Stimulated activated effector memory CD8-positive, alpha-beta T cell treated with anti-CD3 and anti-CD28 coated beads, Interleukin-12 subunit alpha, Interleukin-12 subunit beta, amount 100 ng/mL, for 72 hours (primary cell): ENCODE measurements at places on chromosomes 3 and 15.

GRCh38 chr3:192929146-192929545 is 11.5 kb upstream of the MB21D2 start:
- no peak for DNase-seq

DNA sequence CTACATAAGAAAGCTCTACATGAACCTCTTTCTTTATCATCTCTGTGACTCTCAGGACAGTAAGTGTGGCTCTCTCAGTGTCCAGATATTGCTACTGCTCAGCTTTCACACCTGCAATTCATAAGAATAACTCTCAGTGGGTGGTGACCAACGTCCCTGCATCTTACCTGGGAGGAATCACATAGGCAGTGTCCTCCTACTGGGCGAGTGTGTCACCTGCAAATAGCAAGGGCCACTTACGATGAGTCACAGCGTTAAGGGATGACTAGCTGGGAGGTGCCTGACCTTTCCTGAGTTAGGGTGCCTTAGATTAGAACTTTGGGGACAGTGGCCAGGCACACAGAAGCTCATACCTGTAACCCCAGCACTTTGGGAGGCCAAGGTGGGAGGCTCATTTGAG is 90.8 kb upstream of the C3orf80 start:
- DNase-seq: no peak

- DNase-seq: no peak
Observed at GRCh38 chr3:23993556-23994243, 48.6 kb downstream of the NR1D2 start.

DNA sequence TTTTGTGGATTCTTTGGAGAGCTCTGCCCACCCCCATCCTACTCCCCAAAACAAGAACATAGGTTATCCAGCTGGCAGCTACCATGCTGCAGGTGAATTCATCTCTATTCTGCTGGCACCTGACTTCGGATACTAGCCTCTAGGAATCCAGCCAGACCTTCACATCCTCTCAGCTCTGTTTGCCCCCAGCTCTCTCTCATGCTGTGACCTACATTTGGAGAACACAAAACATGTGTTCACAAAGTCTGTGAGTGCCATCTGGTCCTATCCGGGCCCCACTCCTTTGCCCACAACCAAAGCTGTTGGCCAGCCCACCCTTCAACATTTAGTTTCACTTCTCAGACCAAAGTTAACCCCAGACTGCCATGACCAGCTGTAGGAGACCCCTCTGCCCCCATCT is 89.4 kb upstream of the C3orf80 start:
- no peak for DNase-seq

GRCh38 chr3:111548756-111549155 is 6.8 kb downstream of the CD96 start:
- DNase-seq: no peak

DNA sequence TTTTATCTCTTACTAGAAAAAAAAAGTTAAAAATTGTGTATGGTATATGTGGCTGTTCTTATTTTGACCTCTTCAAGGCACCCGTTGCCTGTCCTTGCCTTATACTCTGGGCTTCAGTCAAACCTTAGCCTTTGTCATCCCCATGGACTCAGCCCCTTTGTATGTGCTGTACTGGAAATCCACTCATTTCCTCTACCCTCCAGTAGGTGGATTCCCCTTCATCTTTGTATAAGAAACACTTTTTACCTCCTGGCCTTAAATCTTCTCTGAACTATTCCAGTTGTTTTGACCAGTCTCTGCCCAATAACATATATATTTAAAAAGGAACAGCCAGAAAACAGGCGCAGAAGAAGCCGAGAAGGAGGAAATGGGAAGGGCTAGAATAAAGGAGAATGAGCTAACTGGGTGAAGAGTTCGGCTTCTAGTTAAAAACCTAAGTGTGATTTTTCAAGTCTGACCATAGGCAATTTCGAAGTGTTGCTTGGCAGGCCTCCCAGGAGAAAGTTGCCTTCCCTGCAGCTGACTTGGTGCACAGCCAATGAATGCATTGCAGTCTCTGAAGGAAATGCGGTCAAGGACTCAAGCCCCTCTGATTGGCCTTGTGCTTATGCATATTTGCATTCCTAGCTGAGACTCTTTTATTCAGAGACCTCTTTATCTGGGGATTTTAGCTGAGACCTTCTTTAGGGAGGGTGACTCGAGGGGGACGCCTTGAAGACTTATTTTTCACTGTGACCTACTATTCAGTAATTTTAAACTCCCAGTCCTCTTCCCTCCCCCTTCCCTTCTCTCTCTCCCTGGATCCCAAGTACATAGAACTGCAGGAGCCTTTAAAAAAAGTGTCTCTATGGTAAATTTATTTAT is 277.4 kb downstream of the ROBO1 start:
- DNase-seq: no peak

DNA sequence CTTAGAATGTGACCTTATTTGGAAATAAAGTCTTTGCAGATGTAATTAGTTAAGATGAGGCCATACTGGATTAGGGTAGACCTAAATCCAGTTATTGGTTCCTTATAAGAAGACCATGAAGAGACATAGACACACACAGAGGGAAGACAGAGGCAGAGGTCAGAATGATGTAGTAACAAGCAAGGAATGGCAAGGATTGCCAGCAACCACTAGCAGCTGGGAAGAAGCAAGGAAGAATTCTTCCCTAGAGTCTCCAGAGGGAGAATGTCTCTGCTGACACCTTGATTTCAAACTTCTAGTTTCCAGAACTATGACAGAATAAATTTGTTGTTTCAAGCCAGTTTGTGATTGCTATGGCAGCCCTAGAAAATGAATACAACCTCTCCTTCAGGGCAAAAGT is 116.7 kb downstream of the WDR76 start:
- no peak for DNase-seq

DNA sequence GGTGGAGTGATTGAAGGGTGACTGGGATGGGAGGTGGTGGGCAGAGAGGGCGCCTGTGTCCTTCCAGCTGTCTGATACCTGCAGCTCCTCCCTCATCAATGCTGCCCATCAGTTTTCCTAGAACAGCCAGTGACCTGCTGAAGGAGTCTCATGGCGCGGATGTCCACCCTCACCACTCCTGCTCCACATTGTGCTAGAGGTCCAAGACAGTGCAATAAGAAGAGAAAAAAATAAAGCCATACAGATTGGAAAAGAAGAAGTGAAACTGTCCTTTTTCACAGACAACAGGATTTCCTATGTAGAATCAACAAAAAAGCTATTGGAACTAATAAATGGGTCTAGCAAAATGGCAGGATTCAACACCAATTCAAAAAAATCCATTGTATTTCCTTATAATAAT is 7.4 kb downstream of the ZDHHC19 start:
- no peak for DNase-seq

DNA sequence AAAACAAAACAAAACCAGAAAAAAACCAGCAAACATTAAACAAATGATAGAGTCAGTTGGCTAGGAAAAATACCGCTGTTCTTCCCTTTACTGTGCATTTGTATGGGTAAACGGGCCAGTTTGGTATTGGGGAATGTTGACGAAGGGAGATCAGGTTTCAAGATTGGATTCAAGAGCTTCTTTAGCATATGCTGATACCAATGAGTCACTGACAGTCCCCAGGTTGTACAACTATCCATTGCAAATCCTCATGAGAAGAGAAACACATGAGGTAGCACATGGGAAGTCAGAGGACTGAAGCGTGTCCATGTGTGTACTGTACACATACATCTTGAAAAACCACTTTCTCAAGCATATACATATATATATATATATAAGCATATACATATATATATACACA is 25.6 kb downstream of the TIGIT start:
- no peak for DNase-seq

DNA sequence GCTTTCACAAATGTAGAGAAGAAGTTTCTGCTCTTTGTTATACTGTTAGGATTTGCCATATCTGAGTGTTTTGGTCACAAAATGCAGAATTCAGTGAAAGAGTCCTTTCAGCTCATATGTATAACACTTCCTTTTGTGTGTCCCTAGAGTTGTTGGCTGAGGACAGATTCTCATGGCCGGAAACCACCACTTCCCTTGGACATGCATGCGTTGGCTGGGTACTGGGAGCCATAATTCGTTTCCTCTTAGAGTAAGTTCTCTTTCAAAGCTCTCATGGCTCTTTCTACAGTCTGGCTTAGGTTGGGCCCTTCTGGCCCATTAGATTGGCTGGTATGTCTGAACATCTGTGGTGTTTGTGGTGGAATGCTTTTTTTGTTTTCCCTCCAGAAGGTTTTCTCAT is 298.5 kb downstream of the DIPK2A start:
- no peak for DNase-seq

DNA sequence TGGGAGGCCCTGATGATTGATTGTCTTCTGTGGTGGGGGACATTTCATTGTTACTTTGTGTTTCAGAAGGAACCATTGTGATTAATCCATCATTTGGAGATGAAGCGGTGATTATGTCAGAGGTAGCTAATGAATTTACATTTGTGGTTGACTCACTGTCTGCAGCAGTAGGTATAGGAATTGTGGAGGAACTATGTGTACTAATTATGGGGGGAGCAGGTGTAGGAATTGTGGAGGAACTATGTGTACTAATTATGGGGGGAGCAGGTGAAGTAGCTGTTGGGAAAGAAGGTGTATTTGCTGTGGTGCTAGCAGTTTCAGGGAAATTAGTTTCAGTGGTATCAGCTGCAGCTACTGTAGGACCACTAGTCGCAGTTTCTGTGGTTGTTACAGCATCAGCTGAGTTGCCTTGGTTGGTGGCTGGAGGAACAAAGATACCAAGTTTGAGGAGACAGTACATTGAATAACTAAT is 6.9 kb downstream of the MUC13 start:
- no peak for DNase-seq

DNA sequence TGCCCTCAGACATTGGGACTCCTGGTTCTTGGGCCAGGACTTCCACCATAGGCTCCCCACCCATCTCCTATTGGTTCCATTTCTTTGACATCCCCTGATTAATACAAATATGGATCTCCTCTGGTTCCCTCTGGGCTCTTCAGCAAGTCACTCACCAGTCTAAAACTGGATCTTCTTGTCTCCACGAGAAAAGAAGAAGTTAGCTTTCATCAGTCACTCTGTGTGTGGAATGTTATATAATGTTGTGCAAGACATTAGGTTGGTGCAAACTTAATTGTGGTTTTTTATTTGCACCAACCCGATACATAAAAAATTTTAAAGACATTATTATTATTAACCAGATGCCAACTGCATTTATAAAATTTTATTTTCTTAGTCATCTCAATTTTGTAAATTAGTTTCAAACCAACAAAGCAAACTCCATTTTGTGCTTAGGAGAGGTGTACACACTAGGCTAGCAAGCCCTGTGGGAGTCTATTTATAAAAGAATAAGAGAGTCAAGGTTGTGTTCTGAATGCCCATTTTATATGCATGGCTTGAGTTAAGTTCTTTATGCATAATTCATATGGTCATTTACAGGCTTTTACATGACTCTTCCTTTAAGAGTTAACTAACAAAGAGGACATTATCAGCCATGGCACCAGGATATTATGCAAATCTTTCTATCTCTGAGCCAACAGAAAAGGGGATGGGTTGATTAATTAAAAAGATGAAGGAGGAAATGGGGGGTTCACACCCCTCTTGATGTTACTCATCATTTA is 35.1 kb upstream of the IL12A start:
- no peak for DNase-seq

DNA sequence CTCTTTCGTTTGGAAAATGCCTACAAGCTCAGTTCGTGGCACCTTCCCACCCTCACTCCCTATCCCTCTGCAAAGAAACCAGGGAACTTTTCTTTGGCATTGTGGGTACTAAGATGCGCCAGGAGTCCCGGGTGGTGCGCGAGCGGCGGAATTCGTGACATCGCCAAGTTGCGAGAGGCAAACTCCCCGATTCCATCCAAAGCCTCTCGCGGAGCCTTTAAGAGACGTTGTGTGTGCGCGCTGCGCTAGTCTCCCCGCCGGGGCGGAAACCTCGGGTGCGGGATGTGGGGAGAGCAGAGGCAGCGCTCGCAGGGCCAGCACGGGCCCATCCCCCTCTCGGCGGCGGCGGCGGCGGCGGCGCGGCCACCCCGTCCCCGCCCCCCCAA is 443 bp upstream of the NR2F2 start:
- DNase-seq: no peak

- no peak for DNase-seq
Observed at GRCh38 chr3:142818651-142819050, 70.2 kb downstream of the PCOLCE2 start.

GRCh38 chr3:12759097-12759679 is at the start of gene TMEM40:
Gene TMEM40, minus strand, starts transcription at chr3:12759259. Its CDS starts 9,427 bp downstream, at chr3:12749832.
- DNase-seq: no peak

DNA sequence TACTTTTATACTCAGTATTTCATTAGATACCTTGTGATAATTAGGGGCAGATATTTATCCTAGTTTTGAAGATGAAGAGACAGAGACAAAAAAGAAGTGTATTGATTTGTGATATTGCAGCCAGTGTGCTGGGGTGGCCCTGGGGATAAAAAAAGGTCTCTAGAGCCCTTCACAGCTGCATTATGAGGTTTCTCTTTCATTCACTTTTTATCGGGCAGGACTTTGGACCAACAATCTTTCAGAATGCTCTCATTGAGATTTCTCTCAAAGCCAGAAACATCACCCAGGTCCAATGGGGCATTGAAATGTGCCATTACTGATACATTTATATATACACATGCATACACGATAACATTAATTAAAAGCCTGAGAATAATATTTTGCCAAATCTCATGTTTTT is 20.5 kb upstream of the SELENOT start:
- DNase-seq: no peak

DNA sequence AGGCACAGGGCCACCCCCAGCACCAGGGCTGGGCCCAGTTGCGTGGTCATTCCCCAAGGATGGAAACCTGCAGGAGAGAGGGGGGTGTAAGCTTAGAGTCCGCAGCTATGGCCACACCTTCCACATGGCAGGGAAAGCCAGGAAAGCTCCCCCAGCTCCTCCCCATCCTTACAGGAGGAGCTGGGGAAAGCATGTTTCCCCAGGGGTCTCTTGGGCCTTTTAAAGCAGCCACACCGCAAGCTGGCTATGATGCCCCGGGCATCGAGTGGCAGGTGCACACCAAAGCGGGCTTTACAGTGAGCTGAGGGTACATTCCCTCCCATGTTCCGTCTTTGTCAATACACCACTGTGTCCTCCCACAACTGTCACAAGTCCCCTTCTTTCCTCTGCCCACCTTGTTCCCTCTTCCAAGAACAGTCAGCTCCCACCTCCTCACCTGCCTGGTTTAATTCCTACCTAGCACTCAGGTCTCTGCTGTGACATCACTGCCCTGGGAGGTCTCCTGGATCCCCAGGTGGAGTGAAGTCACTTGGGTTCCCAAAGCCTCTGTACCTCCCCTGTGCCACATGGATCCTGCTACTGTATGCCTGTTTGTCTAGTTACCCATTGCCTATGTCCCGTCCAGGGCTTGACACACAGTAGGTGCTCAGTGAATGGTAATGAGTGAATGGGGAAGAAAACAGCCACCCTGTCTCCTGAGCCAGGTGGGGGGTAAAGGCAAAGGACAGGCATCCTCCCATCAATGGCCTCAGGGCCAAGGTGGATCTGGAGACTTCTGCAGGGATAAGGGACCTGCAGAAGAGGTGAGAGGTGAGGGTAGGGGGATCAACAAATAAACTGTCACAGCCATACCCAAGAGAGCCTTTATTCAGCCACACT is 3.4 kb downstream of the HYAL3 start:
- no peak for DNase-seq

- DNase-seq: no peak
Observed at GRCh38 chr3:177882124-177882648, 654.0 kb upstream of the KCNMB2 start.

- DNase-seq: no peak
Observed at GRCh38 chr15:70314688-70315087, 217.0 kb upstream of the TLE3 start.
